Smooth muscle cell of the pulmonary artery (primary cell): ENCODE measurements at places on chromosomes 5 and 9. TPM values are rescaled to one million over a fixed set of nuclear protein-coding genes. Genes with fewer than 3 reads are reported as not detected.

WNT8A gene
- not detected in 2 replicates for total RNA-seq

FABP6 gene
- not detected in 2 replicates for total RNA-seq

ANXA2R gene
- 1.8 and 2.3 TPM in 2 replicates for total RNA-seq

LEAP2 gene
- 0.26 and 0.30 TPM in 2 replicates for total RNA-seq

CBY3 gene
- total RNA-seq = 0.20 TPM in 1 of 2 replicates, not detected in the other

GDA gene
- total RNA-seq = 0.13 TPM in 1 of 2 replicates, not detected in the other

P4HA2 gene
- 483 and 725 TPM in 2 replicates for total RNA-seq
